Muscle of back (tissue), 13 donors: ENCODE measurements at places on chromosomes 4 and X.

DNA sequence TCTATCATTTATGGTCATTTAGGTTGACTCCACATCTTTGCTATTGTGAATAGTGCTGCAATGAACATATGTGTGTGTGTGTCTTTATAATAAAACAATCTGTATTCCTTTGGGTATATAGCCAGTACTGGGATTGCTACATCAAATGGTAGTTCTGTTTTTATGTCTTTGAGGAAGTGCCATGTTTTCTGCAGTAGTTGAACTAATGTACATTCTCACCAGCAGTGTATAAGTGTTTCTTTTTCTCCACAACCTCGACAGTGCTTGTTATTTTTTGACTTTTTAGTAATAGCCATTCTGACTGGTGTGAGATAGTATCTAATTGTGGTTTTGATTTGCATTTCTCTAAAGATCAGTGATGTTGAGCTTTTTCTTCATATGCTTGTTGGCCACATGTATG is 80.5 kb downstream of the ARHGAP6 start:
- no peak for DNase-seq

GRCh38 chr4:123077330-123077729 is 154.9 kb upstream of the NUDT6 start:
- DNase-seq = no peak

GRCh38 chr4:535924-536281 is 36.9 kb downstream of the PIGG start:
- DNase-seq = no peak

DNA sequence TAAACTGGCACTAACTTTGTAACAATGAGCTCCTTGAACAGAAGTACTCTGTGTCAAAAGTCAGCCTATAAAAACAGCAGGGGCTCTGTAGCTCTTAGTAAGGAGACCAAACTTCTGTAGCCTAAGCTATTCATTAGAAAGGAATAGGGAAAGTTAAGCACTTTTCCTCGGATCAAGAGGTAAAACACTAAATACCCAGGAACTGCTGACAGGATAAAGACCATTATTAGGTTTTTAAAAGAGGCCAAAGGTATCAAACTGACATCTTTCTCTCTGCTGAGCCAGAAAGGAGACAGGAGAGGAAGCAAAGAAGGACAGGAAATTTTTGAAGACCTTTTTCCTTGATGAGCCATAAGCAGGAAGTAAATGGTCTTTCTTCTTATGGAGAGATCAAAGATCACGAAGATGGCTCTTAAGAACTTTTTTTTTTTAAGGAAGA is 31.9 kb downstream of the ANAPC10 start:
- no peak for DNase-seq

DNA sequence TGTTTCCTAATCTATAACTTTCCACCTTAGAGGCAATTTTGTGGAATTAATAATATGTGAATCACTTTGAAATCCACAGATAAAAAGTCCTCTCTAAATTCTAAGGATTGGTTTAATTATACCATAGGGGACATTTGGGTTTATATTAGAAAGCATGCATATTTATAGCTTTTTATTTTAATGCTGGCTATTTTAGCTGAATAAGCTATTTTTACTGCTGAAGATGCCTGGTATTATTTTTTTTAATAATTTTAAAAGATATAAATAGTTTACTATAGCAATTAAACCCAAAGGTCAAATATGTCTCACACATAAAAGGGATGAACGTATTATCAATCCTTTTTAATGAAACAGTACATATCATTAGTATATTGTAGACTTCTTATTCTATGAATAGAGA is 415.4 kb downstream of the MAGEB5 start:
- no peak for DNase-seq

DNA sequence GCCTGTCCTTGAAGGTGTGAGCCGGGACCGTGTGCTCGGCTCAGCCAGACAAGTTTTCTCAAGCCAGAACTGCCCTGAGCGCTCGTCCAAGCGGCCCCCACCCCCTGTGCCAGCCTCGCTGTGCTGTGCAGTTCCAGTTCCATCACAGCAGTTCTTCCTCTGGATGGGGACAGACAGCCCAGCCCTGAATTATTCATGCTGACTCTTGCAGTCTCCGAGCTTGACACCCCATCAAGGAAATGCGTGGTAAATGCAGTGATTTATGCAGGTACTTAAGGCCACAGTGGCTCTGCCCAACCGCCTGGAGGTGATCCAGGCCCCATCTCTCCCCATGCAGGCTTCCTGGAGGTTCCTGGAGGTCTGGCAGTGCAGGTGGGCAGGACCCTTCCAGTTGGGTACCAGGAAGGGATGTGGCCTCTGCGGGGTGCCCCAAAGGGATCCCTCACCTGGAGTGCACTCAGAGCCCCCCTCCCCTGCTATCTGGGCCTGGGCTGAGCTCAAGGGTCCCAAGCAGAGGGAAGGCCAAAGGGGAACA is 44.8 kb upstream of the HMX1 start:
- no peak for DNase-seq

DNA sequence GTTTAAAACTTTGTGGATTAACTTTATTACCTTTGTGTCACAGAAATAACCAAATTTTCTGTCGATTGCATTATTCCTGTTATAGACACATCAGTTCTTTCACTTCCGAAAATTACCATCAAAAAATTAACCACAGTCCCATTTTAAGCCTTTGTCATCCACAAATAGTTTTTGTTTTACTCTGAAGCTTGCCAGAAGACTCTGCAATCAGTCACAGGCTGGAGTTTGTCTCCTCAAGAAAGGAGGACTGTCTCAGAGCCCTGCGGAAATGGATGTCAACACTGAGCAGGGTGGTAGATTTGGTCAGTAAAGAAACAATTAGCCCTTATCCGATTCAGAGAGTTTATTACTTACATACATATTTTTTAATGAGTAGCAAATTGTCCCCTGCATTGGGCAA is 20.1 kb upstream of the TCEAL4 start:
- DNase-seq = no peak

- peak; percentile 33 for DNase-seq
Measured at GRCh38 chr4:10164877-10165283, 48.3 kb upstream of the WDR1 start.

DNA sequence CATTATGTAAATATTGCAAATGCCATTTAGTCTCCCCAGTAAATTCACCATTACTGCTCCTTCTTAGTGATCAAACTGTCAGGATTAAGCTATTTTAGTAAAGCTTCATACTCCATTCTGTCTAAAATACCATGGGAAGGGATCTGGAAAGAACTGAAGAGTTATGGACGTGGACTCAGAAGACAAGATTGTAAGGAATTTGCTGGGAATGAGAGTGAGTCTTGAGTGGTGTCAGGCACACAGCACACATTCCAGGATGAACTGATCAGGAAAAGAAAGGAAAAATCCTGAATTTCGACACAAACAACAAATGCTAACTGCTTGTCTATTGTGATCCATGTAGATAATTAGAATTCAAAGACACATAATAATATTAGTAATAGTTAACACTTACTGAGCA is 311.0 kb downstream of the CENPC start:
- peak; percentile 13 for DNase-seq

DNA sequence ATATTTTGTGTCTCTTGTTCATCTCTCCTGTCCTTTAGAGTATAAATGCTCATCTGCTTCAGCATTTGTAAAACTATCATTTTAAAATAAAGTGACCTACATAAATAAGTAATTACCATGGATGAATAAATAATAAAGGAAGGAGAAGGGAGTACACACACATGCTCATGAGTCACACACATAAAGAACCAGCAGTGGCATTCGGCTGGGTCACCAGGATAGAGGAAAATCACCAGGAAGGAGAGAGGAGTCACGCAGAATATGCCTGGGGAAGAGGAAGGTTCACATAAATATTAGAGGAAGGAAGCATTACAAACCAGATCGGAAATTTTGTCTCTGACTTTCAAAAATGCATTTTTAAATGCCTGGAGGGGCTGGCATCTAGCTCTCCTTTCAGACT is 38.5 kb upstream of the MED14 start:
- DNase-seq = no peak

DNA sequence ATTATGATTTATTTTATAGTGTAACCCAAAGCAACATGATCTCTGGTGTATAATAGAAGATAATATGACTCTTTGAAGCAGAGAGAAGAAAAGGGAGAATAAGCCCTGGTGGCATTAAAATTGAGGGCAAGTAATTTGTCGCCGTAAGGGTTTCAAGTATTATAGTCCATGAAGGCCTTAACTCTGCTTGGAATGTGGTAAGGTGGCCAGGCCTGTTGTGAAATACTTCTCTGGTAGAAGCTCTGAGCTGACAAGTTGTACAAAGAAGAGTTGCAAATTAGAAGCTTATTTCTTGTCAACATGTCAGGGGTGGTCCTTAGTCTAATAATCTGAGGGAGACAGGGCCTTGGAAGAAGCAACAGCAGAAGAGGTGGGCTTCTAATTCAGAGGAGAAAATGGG is 151.7 kb upstream of the HHIP start:
- no peak for DNase-seq

DNA sequence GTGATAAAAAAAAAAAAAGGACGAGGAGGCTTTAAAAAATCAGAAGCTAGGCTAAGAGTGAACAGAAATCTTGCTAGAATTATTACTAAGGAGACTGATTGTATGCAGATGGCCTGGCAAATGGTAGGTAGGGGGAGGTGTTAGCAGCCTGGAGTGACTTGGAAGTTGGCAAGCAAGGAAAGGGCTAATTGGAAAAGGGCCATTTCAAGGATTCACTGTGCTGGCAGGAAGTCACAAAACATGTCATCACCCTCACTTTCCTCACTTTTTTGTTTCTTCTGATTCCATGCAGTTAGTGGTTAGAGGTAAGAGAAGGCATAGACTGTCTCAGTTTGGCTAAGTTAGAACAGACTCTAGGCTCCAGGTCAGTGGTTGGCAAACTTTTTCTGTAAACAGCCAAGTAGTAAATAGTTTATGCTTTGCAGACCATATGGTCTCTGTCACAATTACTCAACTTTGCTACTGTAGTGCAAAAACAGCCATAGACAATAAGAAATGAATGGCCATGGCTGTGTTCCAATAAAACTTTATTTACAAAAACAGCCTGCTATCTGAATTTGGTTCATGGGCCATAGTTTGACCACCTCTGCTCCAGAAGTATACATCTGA is 646.5 kb upstream of the ACTRT1 start:
- peak; percentile 83 for DNase-seq
